Activated CD4-positive, CD25-positive, alpha-beta regulatory T cell treated with anti-CD3 and anti-CD28 coated beads, Interleukin-2, amount 50 U/mL, for 24 hours (primary cell): ENCODE measurements at places on chromosomes 6 and 20.

GRCh38 chr20:31570735-31571617 lies 34.1 kb upstream of the ID1 start:
- ATAC-seq = no peak

- ATAC-seq = no peak
Measured at GRCh38 chr20:32563311-32564272, 21.5 kb downstream of the NOL4L start.

- no peak for ATAC-seq
Measured at GRCh38 chr6:101760843-101761621, 367.5 kb downstream of the GRIK2 start.

GRCh38 chr6:53752856-53753255 lies 41.9 kb upstream of the LRRC1 start:
- ATAC-seq = no peak

DNA sequence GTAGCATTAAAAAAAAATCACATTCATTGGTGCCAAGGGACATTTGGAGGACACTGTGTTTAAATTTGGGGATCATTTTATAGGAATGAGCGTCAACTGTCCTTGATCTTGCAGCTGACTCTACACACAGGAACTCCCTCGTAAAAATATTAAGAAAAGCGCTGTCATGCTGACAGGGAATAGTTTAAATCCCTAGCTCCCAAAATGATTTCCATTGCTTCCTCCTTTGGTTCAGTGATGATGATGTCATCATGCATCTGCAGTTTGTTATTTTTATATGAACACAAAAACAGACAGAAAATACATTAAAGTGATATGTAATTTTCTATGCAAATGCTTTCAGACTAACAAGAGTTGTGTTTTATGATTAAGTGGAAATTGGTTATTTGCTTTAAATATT lies 275.6 kb downstream of the BTBD9 start:
- no peak for ATAC-seq

DNA sequence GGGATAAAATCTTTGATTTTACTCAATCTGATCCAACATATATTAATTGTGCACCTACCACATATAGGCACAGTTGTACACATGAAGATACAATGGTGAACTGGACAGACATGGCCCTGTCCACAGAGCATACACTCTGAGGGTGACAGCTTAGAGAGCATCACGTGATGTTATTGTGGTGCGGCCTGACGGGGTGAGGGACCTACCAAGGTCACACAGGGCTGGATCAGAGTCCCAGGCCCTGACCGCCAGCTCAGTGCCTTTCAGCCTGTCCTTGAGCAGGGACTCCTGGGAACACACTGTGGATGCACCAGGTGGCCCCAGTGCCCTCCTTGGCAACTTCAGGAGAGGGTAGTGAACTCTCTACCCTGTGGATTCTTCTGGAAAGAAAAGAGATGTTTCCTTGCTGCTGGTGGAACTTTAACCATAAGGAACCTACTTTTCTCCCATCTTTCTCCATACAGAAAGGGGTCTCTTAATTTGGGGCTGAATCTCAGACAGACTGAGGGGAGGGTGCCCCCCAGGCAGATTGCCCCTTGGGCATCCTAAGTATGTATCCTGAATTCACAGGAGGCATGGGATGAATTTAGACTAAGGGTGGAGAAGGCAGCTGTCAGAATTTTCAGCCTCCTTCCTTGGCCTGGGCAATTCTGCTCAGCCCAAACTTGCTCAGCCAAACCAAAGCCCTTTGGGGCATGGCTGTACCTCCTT lies 26.5 kb downstream of the PCK1 start:
- ATAC-seq = no peak

- peak; percentile 75 for ATAC-seq
Measured at GRCh38 chr6:135624402-135625295, 127.1 kb upstream of the AHI1 start.

- ATAC-seq = no peak
Measured at GRCh38 chr6:37956711-37957275, 137.3 kb downstream of the ZFAND3 start.
